Renal cortical epithelial cell (primary cell): ENCODE measurements at places on chromosomes 13 and 19. TPM values are rescaled to one million over a fixed set of nuclear protein-coding genes. Genes with fewer than 3 reads are reported as not detected.

The MTUS2 gene
- total RNA-seq = under 0.01 TPM in 1 of 2 replicates, not detected in the other

The PEAK3 gene
- total RNA-seq = 0.05 TPM in 1 of 2 replicates, not detected in the other

The STAP2 gene
- 26.6 and 89.1 TPM in 2 replicates for total RNA-seq

The CGB3 gene
- not detected in 2 replicates for total RNA-seq
